Left lung (tissue), 14 donors: ENCODE measurements at places on chromosomes 1 and 21. TPM values are rescaled to one million over a fixed set of nuclear protein-coding genes. Genes with fewer than 3 reads are reported as not detected.

The NBPF10 gene
- 3.9 TPM for total RNA-seq

The GRHL3 gene
- 1.6 TPM for total RNA-seq

The RHD gene
- 0.44 TPM for total RNA-seq

The LAPTM5 gene
- total RNA-seq = 185 TPM

The FCRL2 gene
- total RNA-seq = 0.26 TPM

The PRAMEF5 gene
- total RNA-seq = not detected

The IL12RB2 gene
- 1.1 TPM for total RNA-seq
